Osteoblast (primary cell): ENCODE measurements at places on chromosomes 4 and X. TPM values are rescaled to one million over a fixed set of nuclear protein-coding genes. Genes with fewer than 3 reads are reported as not detected.

Gene RASL11B
- under 0.01 TPM in 1 of 2 replicates, not detected in the other for total RNA-seq

Gene PPP1R2C
- total RNA-seq: not detected in 2 replicates

Gene NUDT11
- total RNA-seq: 17.4 and 18.3 TPM in 2 replicates

Gene TMSB4X
- total RNA-seq: 5,120 and 5,652 TPM in 2 replicates

Gene PDGFC
- total RNA-seq: 145 and 147 TPM in 2 replicates
